ENCODE measurements at places on chromosomes 4 and X.

GRCh38 chr4:172514801-172515200 lies 653.8 kb upstream of the GALNT7 start:
- no peak for DNase-seq

GRCh38 chrX:107596651-107597050 lies 31.7 kb upstream of the PRPS1 start:
- DNase-seq = no peak

DNA sequence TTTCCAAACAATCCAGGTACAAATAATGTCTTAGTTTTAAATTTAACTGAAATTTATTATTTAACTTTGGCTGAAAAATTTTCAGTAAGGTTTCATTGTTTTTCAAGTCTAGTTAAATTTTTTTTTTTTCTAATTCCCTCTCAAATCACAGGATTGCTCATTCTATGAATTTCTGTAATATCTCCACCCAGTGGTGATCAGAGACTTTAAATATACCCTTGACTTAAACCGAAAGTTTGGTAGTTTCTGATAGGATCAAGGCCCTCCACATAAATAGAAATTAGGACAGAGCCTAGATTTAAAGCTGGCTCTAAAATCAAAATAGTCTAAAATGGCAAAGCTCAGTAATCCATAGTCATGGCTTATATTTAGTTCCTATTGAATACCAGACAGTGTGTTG lies 175.4 kb downstream of the TBCK start:
- no peak for DNase-seq

- no peak for DNase-seq
These were observed 17.2 kb upstream of the SCRG1 start for GRCh38 chr4:173415885-173416653.

GRCh38 chr4:11564021-11564420 lies 135.3 kb upstream of the HS3ST1 start:
- DNase-seq = no peak

DNA sequence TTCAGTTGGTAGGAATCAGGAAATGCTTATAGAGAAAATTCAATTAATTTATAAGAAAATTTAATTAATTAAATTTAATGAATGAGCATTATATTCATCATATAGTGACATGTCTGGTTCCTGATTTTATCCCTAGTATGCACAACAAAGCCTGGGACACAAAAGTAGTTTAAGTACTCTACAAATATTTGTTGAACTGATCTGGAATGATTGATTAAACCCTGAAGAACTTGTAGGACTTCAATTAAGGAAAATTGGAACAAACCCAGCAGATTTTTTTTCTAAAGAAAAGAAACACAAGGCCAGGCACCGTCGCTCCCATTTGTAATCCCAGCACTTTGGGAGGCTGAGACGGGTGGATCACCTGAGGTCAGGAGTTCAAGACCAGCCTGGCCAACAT lies 4.5 kb upstream of the APELA start:
- DNase-seq = no peak
